ENCODE measurements at places on chromosomes 2 and 18.

- no peak for DNase-seq
Measured at GRCh38 chr18:58143386-58143785, 99.4 kb downstream of the NEDD4L start.

DNA sequence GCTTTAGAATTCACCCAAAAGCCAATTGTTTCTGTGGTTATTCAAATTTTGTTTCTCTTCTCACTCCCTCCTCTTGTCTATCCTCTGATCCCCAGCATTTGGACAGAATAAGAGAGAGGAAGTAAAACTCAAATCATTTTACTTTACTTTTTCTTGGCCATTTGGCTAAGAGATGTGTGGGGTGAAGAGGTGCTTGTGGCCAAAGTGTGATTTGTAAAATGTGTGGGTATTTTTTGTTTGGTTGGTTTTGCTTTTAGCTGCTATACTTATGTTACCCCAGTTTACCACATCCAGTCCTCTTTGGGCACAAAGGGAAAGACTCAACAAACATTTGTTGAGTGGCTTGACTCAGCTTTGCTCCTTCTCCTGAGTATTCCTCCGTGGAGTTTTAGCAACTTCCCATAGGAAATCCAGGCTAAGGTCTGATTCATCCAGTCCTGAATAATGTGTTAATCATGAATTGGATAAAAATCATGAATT lies 109.1 kb upstream of the CYP1B1 start:
- no peak for DNase-seq

DNA sequence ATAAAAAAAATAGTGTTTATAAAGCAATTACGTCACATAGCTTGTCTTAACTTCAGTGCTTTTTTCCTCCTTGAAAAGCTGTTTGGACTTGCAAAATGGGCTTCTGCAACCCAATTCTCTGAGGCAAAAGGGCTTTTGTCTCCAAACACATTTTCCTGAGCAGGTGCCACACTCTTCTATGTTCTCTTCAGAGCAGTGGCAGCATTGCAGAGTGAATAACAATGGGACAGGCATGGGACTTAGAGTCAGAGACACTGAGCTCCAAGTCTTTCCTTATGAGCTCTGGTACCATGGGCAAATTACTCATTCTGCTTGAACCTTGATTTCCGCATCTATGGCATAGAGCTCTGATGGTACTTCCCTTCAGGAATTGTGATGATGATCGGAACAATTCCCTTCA lies 149.0 kb downstream of the ARL6IP6 start:
- no peak for DNase-seq

DNA sequence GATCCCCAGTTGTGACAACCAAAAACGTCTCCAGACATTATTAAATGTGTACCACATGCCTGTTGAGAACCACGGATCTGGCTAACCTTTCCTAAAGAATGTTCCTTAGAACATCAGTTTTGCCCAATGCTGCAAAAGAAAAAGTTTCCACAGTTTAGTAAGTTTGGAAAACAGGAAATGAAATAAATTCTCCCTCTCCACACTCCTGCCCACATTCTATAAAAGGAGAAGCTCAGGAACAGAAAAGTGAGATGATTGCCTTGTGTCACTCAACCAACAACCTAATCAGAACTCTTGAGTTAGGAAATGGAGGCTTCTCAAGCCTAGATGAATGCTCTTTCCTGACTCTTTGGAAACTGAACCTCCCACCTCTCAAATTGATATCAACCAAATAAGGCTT lies 56.1 kb upstream of the NFE2L2 start:
- no peak for DNase-seq

- DNase-seq: no peak
Measured at GRCh38 chr2:181072486-181073235, 92.3 kb downstream of the UBE2E3 start.

- DNase-seq: no peak
Measured at GRCh38 chr18:28127228-28127627, 49.7 kb downstream of the CDH2 start.

DNA sequence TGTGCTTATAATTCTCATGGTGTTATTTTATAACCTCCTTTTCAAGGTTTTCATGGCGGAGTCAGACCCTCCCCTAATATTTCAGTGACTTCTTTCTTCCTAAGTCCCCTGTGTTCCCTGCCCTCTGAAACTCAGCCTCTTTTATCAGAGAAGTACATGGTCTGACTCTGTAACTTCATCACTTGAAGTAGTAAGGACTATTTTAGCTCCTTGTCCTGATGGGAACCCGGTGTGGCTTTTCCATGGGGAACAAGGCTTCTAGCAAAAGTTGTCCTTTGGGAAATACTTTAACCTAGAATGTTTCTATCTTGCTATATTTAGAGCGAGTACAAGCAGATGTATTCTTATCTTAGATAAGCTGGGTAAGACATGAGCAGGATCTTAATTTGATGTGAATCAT lies 117.5 kb downstream of the TRIB2 start:
- no peak for DNase-seq

DNA sequence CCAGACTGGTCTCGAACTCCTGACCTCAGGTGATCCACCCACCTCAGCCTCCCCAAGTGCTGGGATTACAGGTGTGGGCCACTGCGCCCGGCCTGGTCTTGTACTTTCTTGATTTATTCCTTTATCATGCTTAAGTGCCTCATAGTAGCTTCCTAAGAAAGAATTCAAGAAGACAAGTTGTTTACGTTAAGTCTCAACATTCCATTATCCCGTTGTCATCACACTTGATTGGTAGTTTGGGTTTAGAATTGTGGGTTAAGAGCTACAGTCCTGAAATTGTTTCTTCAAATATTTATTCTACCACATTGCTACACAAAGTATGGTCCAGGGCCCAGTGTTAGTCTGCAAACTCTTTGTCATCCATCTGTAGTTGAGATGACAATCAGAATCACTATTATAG lies 194.0 kb downstream of the VWC2L start:
- DNase-seq: no peak

DNA sequence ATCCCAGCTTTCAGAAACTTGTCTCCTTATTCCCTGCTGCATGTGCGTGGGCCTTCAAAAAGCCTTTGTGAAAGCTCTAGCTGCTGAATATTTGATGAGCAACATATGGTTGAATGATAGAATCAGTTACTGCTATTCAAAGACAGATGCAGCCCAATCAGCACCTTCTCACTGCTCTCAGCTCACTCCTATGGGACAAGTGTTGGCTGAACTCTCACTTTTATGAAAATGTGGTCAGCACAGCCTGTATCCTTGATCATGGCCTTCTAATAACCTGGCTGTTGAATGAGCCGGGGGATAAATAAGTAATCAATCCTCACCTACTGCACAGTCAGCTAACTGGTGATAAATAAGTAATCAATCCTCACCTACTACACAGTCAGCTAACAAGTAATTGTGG lies 103.2 kb downstream of the PIEZO2 start:
- no peak for DNase-seq

DNA sequence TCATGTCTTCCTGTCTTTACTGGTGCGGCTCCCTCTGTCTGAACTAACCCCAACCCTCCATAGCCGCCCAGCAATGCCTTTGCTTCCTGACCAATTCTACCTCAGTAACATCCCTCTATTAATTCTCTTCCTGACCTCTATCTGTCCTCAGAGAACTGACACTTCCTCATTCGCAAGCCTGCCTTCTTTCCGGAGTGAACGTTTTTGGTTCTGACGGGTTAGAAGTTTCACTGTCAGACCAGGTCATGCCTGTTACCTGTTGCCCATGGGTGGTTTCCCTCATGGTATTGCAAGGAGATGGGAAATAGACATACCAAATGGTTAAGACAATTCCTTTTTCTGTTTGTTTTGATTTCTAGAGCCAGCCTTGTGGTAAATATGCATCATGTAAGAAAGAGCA lies 453.4 kb upstream of the SLC14A2 start:
- DNase-seq: no peak

DNA sequence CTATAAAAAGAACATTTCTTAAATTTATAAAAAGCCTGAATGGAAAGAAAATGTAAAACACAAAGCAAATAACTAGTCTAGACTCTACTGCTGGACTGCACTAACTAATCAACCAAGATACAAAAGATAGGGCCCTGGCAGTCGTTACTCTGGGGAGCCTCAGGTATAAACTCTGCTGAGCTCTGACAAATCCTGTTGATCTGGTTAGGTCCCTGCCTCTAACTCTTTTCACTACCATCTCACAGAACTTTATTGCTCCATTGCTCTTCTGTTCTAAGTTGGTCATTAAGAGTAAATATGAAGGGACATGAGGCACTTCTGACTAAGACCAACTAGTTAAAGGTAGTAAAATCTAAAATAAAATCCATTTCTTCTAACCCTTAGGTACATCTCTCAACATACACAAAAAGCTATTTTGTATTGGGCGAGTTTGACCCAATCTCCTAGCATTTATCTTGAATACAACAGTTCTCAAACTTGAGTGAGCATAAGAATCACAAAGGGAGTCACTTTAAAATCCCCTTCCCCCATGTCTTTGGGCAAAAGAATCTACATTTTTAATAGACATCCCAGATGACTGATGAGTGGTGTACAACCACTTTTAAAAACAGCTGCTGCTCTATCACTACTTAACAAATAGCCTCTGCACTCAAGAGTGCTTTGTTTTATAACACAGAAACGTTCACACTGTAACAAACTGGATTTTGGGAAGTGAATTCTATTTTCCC lies 2.5 kb downstream of the CHN1 start:
- DNase-seq: no peak

DNA sequence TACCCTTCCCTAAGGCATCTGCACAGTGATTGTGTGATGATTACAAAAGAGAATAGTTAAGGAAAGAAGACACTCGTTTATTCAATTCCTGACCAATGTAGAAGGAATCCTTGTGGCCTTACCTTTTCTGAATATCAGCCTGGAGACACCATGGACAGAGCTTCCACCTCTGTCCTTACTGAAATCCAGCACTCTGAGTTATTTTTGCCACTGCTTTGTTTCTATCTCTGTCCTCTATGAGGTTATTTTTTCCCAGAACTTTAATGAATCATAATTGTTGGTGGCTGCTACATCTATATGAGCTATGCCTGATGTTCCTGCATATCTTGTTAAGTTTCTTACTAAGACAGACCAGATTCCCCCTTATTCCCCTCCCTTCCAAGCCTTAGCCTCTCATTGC lies 275.1 kb downstream of the SETBP1 start:
- no peak for DNase-seq

- DNase-seq: no peak
Measured at GRCh38 chr2:72894514-72894913, 7.3 kb downstream of the SPR start.

DNA sequence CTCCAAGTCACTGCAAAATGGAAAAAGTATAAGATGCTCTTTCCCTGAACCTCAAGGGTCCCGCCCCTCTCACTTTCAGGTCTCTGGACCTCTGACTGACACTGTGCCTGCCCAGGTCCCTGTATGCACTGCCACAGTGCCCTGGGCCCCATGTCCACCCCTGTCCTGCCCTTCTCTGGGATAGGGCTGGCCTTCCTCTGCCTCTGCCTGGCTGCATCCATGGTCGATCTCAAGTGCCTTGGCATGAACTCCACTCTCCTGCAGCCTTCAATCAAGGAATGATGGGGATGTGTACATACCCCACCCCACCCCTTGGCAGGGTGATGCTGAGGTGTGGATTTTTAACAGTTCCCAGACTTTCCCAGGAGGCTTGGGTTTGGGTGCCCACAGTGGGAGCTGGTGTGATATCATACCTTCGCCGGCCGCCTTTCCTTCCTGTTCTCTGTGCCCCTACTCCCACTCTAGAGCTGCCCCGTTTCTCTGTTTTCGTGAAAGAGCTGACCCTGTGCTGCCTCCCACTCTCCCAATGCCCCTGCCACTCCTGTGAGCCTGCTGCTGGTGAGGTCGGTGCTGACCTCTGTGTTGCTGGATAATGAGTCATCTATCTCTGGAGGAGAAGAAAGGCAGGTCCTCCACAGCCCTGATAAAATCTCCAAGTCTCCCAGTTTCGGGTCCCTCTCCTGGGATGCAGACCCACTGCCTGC lies 18.9 kb downstream of the PTPN18 start:
- no peak for DNase-seq

GRCh38 chr18:55833543-55833942 lies 245.6 kb upstream of the TCF4 start:
- DNase-seq: no peak

DNA sequence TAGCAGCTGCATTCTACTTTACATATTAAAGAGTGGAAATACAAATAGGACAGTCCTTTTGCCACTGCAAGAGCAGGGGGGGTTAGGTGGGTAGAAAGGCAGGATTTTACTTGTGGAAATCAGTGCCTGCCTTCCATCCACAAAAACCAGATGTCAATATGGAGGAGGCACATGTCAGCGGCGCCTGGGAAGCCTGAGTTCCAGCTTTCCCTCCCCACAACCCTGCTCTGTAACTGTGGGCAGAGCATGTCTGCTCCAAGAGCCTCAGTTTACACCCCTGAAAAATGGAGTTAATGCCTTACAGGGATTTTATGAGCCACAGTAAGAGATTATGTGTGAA lies 32.9 kb downstream of the STEAP3 start:
- DNase-seq: no peak

GRCh38 chr2:206798000-206798399 lies 32.6 kb downstream of the FASTKD2 start:
- DNase-seq: peak; percentile 6

- no peak for DNase-seq
Measured at GRCh38 chr2:122156176-122156890, 400.9 kb downstream of the TSN start.

DNA sequence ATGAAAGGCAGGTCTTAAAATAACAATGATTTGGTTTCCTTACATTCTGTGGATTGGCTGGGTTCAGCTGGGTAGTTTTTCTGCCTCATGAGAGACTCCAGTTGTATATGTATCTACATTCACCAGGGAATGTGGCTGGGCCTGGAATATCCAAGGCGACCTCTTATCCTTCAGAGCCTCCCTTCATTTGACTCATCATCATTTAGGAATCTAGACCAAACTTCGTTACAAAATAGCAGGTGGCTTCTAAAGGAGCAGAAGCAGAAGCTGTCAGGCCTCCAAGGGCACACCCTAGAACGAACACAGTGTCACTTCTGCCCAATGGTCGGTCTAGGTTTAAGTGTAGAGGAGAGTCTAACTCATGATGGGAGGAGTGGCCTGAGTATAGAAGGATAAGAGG lies 204.2 kb downstream of the EN1 start:
- no peak for DNase-seq

GRCh38 chr2:170486730-170487129 lies 228.4 kb upstream of the SP5 start:
- no peak for DNase-seq

GRCh38 chr2:9656270-9656766 lies 25.5 kb upstream of the YWHAQ start:
- DNase-seq: peak; percentile 77

GRCh38 chr2:176173567-176174381 lies 14.7 kb upstream of the HOXD1 start:
- DNase-seq: no peak

DNA sequence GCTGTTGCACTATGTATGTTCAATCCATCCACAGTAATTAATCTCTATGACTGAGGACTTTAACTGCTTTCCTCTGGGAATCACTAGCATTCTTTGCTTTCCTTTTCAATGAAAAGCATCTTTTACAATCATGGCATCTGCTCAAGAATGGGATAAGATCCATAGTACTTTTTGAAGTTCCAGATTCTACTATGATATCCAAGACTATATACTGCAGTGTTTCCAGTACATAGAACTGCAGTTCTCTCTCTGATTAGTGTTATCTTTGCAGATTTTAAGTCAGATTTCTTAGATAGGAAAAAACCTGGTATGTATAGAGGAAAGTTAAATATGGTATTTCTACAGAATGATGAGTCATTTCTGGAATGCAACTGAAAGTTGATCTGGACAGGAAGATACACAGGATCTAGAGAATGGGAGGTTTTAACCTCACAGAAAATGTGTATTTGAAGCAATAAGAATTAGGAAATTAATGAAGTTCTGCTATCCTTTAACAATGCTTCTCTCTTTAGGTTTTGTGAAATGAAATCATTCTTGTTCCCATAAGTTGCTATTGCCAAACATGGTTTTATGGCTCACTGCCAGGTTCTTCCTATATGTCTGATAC lies 670.7 kb downstream of the ERBB4 start:
- no peak for DNase-seq
